T-helper 9 cell (primary cell): ENCODE measurements at places on chromosomes 5 and 9.

GRCh38 chr5:58786711-58787303, 203.9 kb downstream of the RAB3C start:
- no peak for DNase-seq

- no peak for DNase-seq
Observed at GRCh38 chr5:141149812-141150211, at the start of gene PCDHB6. PCDHB6 (plus strand) TSS chr5:141150057; CDS start chr5:141150258, 201 bp downstream.

DNA sequence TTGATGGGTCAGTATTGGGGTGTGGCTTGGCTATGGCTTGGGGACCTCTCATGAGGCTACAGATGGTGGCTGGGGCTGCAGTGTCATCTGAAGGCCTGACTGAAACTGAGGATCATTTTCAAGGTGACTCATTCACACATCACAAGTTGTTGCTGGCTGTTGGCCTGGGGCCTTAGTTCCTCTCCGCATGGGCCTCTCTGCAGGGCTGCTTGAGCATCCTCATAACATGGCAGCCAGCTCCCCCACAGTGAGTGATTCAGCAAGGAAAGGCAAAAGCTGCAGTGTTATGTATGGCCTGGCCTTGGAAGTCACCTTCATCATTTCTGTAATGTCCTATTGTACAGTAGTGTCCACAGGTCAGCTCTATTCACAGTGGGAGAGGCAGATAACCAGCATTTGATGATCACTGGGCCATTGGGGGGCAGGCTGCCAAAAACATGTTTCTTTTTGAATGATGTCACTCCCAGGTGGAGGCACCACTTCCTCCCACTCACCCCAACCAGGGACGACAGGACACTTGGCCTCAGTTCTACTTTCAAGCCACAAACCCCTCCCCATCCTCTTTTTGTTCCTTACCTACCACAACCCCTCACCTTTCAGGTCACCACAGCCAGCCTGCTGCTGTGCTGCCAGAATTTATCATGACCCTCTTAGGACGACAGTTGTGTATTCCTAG, 14.4 kb downstream of the FGD3 start:
- no peak for DNase-seq

DNA sequence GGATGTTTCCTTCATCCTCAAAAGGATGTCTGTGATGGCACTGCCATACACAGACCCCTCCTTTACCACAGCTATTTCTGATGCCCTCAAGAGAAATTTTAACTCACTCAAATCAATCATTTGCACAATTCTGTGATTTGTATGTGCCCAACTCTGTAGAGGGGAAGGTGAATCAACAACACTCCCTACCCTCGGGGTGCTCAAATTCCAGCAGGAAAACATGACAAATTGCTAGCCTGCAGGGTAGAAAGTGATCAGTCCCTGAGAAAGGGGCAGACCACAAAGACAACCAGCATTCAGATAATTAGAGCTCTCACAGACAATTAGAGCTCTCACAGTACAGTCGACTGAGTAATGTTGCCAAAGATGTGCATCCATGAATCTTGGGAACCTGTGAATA, 45.3 kb upstream of the FOXE1 start:
- DNase-seq: no peak

DNA sequence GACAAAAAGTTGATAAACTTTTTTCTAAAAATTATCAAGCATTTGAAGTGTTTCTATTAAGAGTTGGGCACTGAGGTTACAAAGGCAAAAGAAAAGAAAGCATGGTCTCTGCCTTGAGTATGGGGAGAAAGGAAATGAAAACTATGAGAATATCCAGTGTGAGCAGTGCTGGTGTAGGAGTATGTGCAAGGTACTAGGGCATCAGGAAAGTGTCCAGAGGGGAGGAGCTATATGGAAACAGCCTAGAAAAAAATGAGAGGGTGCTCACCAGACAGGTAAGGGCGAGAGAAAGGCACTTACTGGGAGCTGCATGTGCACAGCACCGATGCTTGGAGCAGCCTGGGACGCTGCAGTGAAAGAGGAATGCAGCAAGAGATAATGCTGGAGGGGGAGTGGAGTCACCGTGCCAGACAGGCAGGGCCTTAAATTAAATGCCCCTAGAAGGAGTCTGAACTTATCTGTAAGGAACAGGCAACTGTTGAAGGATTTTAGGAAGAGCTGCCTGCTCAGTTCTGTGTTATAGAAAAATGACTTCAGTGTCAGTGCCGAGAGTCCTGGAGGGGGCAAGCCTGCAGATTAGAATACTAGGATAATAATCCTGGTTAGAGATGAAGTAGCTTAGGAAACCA, 14.0 kb downstream of the MCC start:
- DNase-seq: no peak

GRCh38 chr5:103033696-103034095, 86.2 kb downstream of the GIN1 start:
- no peak for DNase-seq

GRCh38 chr5:55188656-55189540, 15.9 kb upstream of the CDC20B start:
- no peak for DNase-seq

DNA sequence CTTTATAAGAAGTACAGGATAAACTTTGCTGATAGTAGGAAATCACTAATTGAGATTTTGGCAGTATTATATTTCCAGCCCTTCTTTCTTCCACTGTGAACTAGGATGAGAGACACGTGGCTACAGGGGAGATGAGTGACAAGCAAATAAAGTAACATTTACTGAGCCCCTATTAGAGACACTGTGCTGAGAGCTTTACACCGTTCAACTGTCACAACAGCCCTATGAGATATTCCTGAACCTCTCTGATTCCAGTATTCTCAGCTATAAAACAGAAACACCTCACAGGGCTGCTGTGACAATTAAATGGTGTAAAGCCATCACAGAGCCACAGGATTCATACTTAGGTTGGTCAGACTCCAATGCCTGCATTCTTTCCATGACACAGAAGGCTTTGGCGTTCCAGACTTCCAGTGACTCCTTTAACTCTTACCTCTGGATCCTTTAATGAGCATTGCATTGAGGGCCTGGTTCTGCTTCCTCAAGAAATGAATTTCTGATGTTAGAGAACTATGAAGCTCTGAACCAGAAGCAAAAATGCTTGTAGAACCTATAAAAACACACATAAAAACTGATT, 169.0 kb downstream of the CDK5RAP2 start:
- no peak for DNase-seq

DNA sequence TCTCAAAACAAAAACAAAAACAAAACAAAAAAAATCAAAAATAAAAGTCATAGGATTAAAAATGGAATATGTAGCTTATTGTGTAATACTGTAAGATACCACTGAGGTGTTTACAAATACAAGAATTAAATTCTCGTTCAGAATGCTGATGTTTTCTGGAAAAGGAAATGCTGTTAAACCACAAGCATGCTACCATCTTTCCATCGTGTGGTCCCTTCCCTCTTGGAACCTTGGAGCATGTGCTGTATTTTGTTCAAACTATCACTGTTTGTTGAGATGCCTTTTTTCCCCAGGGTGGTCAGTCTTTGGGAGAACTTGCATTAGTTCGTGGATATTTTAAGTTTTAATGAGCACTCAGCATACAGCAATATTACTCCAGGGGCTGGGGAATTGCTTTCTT, 39.7 kb downstream of the SUB1 start:
- DNase-seq: no peak

GRCh38 chr9:36332006-36332405, 68.1 kb downstream of the RNF38 start:
- no peak for DNase-seq

- DNase-seq: no peak
Observed at GRCh38 chr9:95896580-95896979, 21.1 kb downstream of the ERCC6L2 start.

DNA sequence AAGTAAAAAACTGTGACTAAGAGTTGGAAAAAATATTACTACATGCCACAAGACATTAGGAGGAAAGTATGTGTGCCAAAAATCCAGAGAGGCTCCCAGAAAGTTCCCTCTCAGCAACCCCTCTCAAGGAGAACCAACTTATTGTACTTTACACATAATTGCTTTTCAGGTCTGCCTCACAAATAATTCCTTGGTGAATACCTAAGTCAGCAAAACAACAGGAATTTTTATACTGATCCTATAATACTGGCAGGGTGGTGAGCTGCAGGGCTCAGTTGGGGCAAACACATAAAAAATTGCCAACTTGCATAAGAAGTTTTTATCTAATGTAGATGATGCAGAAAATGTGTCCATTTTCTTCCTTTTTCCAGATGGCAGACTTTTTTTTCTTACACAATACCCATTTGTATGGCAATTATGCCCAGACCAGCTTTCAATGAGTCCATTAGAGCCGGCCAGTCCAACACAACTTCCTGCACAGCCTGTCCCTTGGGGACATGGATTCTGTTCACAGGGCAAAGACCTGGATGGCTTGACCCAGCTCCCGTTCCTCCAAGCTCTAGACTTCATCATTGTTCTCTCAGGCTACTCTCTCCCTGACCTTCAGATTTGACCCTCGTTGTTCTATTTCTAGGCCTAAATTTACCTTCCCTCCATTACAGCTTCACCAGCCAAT, 31.3 kb downstream of the MARCHF3 start:
- DNase-seq: no peak

DNA sequence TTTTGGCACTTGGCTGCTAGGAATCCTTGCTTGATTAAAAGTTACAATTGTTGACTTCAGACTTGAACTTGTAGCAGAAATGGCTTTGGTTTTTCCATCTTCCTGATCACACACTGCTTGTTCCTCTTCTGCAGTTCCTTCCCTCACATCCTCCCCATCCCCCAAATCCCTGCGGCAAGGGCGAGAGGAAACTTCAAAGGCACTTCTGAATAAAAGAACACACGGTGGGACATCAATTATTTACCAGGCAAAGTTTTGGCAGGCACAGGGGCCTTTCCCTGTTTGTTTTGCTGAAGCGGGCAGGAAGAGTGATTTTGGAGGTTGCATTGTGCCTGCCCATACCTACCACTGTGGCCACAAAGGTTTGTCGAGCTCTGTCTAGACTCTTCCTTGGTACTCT, 260.9 kb downstream of the KIF4B start:
- DNase-seq: no peak

- DNase-seq: no peak
Observed at GRCh38 chr5:13625616-13626198, 318.8 kb downstream of the DNAH5 start.

DNA sequence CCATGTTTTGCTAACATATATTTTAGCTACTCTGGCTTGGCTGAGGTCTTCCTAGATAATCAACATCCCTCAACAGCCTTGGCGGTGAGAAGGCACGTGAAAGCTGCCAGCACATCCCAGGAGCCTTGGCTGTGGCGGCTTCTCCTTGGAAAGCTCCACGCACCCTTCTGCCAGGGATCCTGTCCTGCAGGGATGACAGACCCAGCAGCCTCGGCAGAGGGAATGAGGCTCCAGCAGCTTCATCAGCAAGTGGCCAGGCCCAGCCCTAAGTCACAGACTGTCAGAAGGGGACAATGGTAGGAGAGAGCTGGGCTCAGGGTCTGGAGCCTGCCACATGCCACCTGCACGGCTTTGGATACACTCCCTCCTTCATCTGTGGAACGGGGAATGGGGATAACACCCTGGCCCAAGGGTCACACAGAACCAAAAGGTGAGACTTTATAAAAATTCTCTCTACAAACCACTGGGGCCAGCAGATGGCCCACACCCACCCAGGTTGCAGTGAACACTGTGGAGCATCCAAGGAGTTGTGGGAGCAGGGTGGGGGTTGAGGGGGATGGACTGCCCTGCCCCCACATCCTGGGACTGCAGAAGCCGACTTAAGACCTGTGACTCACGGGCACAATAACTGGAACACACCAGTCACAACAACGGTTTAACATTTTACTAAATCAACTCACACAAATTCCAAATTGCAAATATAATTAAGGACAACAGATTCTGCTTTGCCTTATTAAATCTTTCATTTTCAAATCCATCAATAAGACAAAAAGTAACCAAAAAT, 65.1 kb downstream of the MACROH2A1 start:
- no peak for DNase-seq

DNA sequence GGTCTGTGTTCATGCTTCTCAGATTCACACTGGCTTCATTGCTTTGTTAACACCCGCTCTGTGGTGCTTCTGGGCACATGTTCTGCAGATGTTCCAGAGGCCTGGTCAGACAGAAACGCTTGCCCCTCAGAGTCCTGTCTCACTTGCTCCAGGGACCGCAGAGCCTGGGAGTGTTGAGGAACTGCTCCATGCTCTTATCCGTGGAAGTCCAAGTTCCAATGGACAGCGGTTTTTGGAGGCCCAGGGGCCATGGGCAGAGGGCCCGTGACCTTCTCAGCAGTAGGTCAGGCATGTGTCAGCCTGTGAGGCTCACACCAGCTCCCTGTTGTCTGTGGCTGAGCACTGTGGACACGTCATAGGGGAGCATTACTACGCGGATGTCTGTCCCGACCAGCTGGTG, 364.7 kb upstream of the IRX1 start:
- DNase-seq: no peak

GRCh38 chr9:122372856-122373845, 2.3 kb downstream of the PTGS1 start:
- DNase-seq: no peak

GRCh38 chr5:128082551-128083032, 974 bp upstream of the SLC12A2 start:
- DNase-seq: no peak

GRCh38 chr9:111063332-111063731, 25.1 kb upstream of the LPAR1 start:
- DNase-seq: no peak

- no peak for DNase-seq
Observed at GRCh38 chr9:129604766-129605163, 16.1 kb downstream of the C9orf50 start.

- no peak for DNase-seq
Observed at GRCh38 chr5:35828082-35828598, 28.6 kb upstream of the IL7R start.

- DNase-seq: no peak
Observed at GRCh38 chr5:93868851-93869250, 127.5 kb upstream of the POU5F2 start.

DNA sequence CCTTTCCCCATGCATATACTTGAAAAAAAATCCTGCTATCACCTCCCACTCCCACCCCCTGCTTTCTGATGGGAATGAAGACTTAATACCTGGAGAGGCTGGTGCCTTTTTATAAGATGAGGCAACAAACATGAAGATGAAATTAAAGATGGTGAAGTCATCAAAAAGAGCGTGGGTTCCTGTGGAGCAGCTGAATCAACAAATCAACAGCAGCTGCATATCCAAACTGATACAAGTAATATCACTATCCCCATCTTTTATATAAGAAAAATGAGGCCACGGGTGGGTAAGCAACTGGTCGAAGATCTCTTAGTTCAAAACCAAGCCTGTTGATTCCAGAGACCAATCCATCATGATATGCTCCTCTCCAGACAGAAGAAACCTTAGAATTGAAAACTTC, 268.5 kb downstream of the ENC1 start:
- DNase-seq: no peak

- DNase-seq: no peak
Observed at GRCh38 chr5:119862619-119863018, 233.3 kb downstream of the FAM170A start.
